ENCODE measurements at places on chromosomes 7 and 10.

GRCh38 chr7:135802697-135803096, 54.1 kb upstream of the FAM180A start:
- DNase-seq: no peak

GRCh38 chr10:88292185-88292514, 291.0 kb downstream of the RNLS start:
- DNase-seq: no peak

DNA sequence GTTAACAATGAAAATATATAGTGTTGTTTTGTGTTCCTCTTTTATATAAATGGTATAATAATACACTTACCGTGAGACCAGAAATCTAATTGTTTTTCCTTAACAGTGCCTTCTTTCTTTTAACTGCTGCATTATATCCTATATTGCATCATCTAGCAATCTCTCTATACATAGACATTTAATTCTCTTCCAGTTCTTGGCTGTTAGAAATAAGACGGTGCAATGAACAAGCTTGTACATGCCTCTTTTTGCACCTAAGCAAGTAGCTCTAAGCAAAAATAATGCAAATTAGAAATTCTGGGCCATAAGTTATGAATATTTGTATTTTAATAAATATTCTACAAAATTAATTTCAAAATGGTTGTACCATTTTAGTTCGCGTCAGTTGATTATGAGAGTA, 55.9 kb upstream of the AHR start:
- no peak for DNase-seq

DNA sequence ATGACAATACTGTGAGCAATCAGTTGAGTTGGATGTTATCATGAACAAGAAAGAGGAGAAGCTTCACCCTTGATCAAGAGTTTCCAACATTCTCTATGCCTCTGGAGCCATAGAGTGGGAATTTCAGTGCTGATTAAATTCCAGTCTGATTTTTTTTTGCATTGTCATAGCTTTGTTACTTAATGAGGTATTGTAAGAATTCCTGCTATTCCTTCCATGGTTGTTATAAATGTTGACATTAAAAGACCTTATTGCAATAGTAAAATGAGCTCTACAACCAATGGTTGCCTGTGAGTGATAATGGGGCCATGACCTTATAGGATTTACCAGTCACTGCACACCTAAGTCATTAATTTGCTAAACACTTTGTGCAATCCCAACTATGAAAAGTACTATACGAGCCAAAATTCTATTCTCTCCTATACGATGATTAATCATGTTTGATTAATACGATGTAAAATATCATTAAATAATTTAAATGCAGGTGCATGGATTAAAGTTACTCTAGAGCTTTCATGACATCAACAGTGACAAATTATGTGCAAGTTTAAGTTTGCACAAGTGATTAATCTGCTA, 353.2 kb upstream of the KLF6 start:
- no peak for DNase-seq

DNA sequence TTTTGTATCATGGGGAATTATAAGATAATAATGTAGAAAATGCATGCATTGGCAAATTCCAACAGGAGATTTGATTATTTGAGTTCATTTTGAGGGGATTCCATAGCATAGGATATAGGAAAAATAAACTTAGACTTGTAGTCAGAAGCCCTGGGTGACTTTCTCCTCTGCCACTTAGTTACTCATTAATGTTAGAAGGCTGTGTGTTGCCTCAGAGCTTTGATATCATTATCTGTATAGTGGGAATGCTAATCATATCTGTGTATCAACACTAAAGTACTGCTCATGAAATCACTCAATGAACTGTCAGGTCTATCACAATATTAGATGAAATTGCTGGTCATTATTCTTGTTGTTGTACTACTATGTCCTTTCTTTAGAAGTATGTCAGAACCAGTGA, 23.0 kb upstream of the TEX47 start:
- DNase-seq: no peak

- DNase-seq: no peak
These were observed 18.6 kb upstream of the HK1 start for GRCh38 chr10:69259547-69260243.

GRCh38 chr7:46208635-46209525, 287.8 kb upstream of the IGFBP3 start:
- no peak for DNase-seq

DNA sequence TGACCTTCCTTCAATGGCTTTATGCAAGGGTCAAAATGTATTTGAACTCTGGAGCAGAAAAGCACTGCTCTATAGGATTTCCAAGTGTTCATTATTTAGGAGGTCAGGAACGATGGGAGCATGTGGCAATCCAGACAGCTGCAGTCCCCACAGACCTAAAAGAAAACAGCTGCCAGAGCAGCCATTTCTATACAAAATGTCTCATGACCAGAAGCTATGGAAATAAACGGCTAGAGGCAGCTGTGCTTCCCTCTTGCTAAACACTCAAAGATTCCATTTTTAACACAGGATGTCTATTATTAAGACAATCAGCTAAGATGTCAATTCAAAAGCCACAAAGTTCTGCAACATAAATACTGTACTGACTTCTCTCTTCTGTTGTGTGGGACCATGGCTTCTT, 879.1 kb upstream of the C7orf33 start:
- no peak for DNase-seq

- DNase-seq: no peak
These were observed 5.6 kb downstream of the C10orf105 start for GRCh38 chr10:71714031-71714410.

DNA sequence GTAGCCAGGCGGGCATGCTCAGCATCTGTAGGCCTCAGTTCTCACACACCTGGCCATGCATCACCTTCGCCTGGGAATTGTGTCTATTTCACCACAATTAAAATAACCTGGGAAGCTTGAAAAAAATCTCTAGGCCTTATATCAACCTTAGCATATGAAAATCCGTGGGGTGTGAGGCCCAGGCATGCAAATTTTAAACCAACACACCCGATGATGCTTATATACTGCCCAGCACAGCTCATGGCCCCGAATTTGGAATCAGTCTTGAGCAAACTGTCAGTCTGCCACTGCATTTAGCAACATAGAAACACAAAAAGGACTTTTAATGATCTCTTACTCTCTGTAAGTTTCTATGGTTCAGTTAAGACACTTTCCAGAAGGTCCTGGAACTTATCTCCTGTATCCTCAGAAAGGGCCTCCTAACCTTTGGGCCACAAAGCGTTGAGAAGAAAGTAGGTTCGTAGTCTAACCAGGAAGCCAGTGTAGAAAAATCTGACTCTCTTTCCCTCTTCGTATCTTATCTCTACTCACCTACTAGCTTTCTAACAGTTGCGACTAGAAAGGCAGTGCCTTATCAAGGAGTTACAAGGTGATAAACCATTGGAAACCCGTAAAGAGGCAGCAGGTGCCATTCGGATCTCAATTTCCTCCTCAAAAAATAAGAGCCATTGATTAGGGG, 12.0 kb upstream of the DMBT1 start:
- DNase-seq: no peak

GRCh38 chr7:43037531-43037930, 74.9 kb upstream of the HECW1 start:
- no peak for DNase-seq

DNA sequence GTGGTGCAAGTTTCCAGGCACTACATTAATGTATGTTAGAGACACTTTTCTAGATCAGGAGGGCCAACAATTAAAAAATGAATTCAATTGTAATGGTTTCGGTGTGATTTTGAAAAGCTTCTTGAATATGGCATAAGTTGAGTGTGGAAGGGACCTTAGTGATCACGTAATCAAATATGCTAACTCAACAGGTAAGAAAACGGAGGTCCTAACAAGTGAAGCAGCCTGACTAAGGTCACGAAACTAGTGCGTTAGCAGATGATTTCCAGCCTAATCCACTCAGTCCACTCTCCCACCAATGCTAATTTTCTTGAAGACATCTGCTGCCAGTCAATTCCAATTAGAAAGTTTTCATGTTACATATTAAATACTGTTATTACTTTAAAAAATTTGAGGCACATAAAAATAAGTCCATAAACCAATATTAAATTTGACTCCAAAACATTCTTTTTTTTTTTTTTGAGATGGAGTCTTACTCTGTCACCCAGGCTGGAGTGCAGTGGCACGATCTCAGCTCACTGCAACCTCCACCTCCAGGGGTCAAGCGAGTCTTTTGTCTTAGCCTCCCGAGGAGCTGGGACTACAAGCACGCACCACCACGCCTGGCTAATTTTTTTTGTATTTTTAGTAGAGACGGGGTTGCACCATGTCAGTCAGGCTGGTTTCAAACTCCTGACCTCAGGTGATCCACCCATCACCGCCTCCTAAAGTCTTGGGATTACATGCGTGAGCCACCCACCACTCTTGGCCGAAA, 2.3 kb upstream of the RSBN1L start:
- DNase-seq: no peak

DNA sequence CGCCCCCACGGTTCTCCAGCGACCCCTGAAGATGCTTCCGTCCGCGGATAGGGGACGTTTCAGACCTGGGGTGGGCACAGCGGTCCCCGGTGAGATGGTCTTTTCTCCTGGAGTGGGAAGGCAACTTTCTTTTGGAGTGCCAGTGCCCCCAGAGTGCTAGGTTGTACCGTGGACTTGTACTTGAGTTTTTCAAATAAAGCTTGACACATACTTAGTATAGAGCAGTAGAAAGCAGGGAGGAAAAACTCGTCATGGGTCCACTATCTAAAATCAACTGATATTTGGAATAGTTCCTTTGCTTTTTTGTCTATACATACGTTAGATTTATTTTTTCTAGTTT, 28.4 kb downstream of the RBM20 start:
- DNase-seq: no peak

DNA sequence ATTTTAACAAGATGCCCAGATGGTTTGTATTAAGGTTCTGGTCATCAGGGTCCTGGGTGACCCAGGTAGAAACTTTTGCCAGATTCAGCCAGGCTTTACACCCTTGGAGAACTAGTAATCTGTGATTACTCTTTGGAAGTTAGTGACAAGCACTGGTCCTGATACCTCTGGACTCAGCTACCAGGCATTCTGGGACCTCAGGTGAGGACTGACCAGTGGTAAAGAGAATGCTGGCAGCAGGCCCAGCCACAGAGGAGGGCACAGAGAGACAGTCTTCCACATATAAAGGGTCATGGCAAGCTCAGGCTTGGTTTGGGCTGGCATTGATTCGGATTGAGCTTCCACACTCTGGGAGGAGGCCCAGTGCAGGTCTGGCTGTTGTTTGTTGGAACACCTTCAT, 112.0 kb upstream of the CHST15 start:
- no peak for DNase-seq

All from activated CD4-positive, alpha-beta T cell treated with anti-CD3 and anti-CD28 coated beads, Interleukin-2, Interleukin-6, amounts not matched to agents 100 ng/mL and 50 ng/mL, durations not matched to agents 16 hours and 8 hours (primary cell).